ENCODE measurements at places on chromosomes 7 and 10. TPM values are rescaled to one million over a fixed set of nuclear protein-coding genes. Genes with fewer than 3 reads are reported as not detected.

The HEPACAM2 gene
- total RNA-seq = not detected

The LIPN gene
- not detected for total RNA-seq

The ZNF727 gene
- not detected for total RNA-seq

The SEMA3D gene
- 0.01 TPM for total RNA-seq

The CEP55 gene
- total RNA-seq = 53.3 TPM
